ENCODE measurements at places on chromosomes 16 and 17.

DNA sequence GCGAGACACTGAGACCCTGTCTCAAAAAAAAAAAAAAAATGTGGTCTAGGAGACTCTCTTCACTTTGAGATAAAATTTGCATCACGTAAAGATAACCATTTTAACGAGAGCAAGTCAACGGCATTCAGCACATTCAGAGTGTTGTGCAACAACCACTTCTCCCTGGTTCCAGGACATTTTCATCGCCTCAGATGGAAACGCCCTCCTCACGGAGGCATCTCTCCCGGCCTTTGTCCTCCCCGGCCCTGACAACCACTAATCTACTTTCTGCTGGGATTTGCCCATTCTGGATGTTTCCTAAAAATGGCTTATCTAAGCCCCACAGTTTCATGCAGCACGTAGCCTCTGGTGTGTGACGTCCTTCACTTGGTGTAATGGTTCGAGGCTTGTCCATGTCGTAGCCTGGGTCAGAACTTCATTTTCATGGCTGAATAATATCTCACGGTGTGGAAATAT lies 6.4 kb upstream of the NPRL3 start:
- DNase-seq: no peak

- no peak for DNase-seq
Observed at GRCh38 chr17:76789235-76789788, 51.4 kb downstream of the MFSD11 start.

DNA sequence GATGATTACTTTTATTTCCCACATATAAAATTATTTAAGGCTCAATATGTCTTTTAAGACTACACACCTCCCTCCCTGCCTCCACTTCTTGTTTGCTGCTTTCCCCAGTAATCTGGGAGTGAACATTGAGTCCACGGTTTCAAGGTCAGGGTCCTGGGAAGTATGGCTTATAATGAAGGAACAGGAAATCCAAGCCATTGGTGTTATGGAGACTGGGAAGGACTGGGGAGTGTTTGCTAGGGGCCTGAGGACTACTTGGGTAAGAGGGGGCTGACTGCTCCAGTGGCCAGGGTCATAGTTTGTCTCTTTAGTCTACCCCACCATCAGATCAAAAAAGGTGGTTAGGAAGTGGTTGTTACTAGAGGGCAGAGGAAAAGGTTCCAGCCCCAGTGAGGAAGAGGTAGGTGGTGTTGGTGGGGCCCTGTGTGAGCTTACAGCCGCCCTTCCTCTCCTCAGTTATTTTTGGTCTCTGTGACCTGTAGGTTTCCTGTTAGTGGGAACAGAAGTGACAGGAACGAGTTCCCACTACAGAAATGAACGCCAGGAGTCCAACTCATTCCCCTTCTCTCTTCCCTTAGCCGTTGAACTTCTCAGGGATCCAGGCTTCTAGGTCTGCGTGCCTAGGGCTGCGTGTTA lies 742 bp upstream of the SLC16A13 start:
- DNase-seq: no peak

DNA sequence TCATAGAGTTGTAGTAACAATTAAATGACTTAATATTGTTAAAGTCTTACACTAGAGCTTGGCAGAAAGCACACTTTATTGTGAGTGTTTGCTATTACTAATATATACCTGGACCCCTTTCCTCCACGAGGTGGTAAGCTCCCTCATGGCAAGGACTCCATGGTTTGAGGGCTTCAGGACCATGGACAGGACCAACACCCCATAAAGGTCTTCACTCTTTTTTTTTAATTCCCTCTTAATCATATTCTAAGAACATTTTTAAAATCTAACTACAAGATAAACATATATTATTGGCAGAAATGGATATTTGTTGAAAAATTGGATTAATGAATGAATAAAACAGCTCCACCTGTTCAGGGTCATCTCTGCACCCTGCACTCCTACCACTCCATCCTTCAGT lies 154.5 kb downstream of the CBLN1 start:
- no peak for DNase-seq

- no peak for DNase-seq
Observed at GRCh38 chr16:55271945-55272513, 52.0 kb upstream of the IRX6 start.

DNA sequence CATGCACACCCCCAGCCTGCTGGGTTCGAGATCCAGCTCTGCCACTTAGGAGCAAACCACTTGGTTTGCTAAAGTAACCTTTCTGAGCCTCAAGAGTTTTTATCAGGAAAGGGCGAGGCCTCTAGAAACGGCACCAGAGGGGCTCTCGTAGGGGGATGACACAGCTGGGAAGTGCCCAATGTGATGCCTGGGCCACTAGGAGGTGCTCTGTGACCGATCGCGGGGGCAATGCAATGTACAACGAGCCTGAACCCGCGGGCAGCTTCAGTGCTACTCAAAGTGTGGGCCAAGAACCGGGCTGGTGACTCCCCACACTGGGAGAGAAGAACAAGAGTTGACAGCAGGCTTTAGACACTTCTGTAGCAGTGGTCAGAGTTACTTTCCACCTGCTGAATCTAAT lies 9.4 kb downstream of the C16orf89 start:
- no peak for DNase-seq

- no peak for DNase-seq
Observed at GRCh38 chr16:11205065-11205699, 50.8 kb downstream of the SOCS1 start.

DNA sequence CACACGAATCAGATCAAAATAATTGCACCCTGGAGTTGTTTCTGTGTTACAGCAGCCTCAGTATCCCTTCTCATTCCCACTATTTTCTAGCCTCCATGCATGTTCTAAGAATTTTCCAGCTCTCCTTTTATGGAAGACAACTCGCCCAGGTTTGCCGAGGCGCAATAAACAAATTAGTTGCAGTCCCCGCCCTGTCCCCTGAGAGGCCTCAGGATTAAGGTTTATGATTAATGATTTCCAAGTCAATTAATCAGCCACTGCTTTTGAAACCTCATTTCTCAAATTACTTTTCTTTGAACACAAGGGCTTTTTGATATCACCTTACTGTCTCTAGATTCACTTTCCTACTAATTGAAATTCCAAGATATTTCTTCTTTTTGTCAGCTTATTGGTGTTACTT lies 138.3 kb upstream of the HSBP1 start:
- DNase-seq: no peak

- no peak for DNase-seq
Observed at GRCh38 chr17:36727052-36727451, 125.7 kb downstream of the MRM1 start.

GRCh38 chr17:78532922-78533640 lies 44.1 kb downstream of the DNAH17 start:
- DNase-seq: peak; percentile 72

- DNase-seq: no peak
Observed at GRCh38 chr16:20650400-20651166, 46.9 kb downstream of the ACSM1 start.

DNA sequence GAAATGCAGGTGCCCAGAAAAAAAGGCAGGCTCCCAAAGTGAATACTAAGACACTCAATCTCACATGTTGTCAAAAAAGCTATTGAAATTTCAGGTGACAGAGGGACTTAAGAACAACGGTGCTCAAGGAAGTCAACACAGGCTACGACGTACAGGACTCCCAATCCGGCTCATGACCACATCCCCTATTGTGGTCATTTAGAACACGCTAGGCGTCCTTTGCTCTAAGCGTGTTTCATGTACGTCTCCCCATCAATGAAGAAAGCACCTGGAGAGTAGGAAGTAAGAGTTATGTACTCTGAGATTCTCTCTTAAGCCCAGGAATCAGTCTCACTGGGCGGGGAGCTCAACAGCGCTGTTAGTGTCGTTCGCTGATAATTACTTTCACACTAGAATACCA lies 94.1 kb downstream of the MRM3 start:
- no peak for DNase-seq

DNA sequence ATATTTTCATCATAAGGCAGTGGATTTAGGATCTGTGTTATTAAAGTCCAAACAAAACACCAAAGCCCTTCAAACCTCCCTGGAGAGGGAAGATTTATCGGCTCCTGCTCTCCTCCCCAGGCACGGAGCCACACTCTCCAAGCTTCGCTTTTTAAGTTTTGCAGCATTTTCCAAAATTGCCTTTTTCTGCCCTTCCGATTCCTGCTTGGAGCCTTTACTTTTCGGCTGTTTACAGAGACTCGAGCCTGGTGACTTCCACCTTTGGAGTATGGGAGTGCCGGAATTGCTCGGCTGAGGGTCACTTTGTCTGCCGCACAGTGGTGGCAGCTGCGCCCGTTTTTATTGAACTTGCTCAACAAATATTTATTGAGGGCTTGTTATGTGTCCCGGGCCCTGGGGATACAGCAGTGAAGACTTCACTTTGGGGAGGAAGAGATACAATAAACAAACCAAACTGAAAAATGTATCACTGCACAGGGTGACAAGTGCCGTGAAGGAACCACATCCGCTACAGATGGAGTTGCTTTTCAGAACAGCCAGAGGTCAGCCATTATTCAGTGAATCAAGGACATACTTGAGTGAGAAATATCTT lies 185.5 kb downstream of the NTN1 start:
- DNase-seq: no peak

DNA sequence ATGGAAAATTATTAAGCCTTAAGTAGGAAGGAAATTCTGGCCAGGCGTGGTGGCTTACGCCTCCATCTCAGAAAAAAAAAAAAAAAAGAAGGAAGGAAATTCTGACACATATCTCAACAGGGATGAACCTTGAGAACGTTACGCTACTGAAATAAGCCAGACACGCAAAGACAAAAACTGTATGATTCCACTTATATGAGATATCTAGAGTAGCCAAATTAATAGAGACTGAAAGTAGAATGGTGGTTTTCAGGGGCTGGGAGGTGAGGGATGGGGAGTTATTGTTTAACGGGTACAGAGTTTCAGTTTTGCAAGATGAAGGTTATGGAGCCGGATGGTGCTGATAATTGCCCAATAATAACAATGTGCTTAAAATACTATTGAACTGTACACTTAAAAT lies 16.2 kb upstream of the HNF1B start:
- DNase-seq: no peak

DNA sequence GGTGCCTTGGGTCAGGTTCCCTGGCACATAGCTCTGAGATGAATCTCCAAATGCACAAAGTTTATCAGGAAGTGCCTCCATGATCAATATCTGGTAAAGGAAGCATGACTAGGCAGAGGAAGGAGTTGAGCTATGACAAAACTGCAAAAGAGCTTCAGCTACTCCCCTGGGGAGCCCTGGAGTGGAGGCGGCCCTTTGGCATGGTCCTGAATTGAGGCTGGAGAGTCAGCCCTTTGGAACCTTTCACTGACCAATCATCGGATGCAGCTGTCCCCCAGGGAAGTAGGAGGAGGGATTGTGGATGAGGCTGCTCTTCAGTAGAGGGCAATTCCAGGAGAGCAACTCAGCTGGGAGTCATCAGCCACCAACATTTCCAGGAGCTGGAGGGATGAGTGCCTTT lies 46.1 kb upstream of the NLRP1 start:
- no peak for DNase-seq

- peak; percentile 50 for DNase-seq
Observed at GRCh38 chr17:78142119-78142861, 3.9 kb upstream of the C17orf99 start.

- no peak for DNase-seq
Observed at GRCh38 chr17:11369575-11369974, 128.6 kb downstream of the SHISA6 start.

GRCh38 chr16:66121466-66121865 lies 245.0 kb upstream of the CDH5 start:
- no peak for DNase-seq

GRCh38 chr17:17066021-17066420 lies 23.8 kb downstream of the MPRIP start:
- DNase-seq: no peak

DNA sequence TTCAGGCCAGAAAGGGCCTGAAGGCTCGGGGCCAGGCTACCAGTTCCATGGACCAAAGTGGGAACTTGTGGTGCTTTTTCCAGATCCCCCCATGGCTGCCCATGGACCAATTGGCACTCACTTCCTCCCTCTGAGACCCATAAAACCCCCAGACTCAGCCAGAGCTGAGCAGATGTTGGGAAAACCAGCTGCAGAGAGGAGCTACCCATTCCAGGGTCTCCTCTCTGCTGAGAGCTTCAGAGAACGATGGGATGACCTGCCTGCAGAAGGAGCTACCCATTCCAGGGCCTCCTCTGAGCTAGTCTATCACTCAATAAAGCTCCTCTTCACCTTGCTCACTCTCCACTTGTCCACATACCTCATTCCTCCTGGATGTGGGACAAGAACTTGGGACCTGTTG lies 52.2 kb upstream of the MED9 start:
- no peak for DNase-seq

- DNase-seq: no peak
Observed at GRCh38 chr17:74833501-74834377, 25.9 kb downstream of the GRIN2C start.

GRCh38 chr16:30351001-30351441 lies 4.1 kb downstream of the CD2BP2 start:
- DNase-seq: no peak

GRCh38 chr17:871751-872519 lies 89.8 kb downstream of the MRM3 start:
- DNase-seq: no peak

DNA sequence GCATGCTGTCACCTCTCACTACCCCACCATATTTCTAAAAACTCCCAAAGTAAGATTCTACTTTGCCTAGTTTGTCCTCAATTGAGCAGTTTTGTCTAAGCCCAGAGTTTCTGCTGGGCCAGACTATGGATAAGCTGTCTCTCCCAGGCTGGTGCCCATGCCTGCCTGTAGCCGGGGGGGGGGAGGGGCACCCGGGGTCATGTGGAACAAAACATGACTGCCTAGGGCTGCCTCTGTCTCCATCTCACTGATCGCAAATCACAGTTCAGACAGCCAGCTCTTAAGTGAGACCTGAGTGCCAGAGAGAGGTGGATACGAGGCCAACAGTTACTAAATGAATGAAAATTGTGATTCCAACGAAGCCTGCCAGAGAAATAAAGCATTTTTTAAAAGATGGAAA lies 78.8 kb upstream of the RPRML start:
- no peak for DNase-seq

DNA sequence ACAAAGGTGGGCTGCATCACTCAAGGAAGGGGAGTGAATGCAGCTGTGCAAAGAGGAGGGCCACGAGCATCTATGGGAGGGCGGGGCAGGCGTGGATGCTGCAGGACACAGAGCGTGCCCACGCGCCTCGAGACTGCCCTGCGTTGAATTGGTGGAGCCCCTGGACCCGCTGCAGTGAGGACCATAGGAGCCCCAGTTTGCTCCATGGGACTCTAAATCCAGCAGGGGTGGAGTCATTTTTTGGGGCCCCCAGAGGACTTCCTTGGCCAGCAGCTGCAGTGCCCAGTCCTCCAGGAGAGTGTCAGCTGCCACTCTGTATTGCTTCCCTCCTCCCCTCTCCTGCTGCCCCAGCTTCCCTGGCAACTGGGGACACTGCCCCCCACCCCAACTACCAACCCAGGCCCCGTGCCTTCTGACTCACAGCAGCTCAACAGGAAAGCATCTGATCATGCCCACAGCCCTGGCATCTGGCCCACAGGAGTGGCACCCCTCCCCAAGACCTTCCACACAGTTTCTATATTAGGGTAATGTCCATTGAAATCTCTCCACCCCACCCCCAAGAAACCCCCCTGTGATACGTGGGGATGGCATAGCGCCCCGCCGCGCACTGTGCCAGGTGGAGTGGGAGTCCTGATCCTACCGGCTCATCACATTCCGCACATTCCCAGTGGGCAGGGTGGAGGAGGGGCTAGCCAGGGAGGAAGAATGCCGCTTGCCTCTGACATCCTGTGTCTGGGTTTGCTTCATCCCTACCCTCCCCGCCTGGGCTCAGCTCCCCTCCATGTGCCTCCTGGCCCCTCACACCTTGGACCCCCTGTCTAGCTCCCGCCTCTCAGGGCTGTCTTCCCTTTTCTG lies 27.8 kb upstream of the ITGA3 start:
- DNase-seq: peak; percentile 94
